ENCODE measurements at places on chromosomes 3 and 15.

DNA sequence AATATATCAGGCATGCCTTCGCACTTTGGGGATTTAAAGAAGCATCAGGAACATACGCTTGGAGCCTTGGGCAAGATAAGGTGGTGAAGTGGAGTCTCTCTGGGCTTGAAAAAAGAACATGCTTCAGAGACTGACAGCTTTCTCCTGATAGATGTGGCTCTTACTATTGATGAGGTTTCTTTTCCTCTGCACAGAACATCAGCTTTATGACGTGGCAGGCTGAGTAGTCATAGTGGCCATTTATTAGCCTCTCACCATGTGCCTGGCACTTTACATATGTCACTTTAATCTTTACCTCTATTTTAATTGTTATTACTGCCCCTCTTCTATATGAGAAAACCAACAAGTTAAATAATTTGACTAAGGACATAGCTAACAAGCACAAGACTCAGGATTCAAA lies 19.0 kb upstream of the LRRC58 start:
- DNase-seq: no peak

DNA sequence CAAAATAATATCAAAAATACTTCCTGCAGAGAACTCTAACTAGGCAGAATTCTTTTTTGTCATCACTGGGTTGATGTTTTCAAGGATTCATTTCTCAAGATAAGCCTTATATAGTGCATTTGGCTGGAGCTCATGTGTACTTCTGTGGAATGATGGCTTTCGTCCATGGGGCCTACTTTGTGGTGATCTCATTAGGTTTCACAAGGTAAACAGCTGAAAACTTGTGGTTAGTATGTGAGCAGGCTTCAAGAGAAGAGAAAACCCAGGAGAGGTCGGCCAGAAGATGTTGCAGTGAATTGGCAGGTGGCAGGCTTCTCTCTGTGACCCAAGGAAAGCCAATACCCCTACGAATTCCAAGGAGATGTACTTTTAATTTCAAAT lies 121.4 kb upstream of the PHLDB2 start:
- DNase-seq: no peak

- DNase-seq: no peak
Measured at GRCh38 chr3:177357352-177358090, 160.2 kb upstream of the TBL1XR1 start.

DNA sequence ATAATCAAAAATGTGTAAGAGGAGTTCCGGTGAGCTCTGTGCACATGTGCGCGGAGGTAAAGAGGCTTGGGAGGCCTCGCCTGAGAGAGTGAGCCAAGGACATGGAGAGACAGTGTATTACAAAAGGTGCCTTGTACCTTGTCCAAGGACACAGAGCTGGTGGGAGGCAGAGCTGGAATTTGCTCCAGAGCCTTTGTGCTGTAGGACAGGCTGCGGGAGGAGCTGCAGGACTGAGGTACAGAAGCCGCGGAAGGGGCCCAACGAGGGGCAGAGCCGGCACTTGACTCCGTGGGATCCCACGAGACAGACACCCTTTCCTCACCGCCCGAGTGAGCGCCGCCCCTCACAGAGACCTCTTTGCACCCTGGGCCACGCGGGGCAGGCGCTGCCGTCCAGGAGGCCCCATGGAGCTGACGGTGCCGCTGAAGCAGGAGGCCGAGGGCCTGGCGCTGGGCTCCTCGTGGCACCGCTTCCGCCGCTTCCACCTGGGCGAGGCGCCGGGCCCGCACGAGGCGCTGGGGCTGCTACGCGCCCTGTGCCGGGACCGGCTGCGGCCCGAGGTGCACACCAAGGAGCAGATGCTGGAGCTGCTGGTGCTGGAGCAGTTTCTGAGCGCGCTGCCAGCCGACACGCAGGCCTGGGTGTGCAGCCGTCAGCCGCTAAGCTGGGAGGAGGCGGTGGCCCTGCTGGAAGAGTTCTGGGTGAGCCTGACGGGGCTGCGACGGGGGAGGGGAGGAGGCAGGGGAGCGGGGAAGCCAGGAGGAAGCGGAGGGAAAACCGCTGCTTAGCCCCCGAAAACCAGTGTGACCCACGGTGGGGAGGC lies 68.7 kb downstream of the SLTM start:
- DNase-seq: no peak

DNA sequence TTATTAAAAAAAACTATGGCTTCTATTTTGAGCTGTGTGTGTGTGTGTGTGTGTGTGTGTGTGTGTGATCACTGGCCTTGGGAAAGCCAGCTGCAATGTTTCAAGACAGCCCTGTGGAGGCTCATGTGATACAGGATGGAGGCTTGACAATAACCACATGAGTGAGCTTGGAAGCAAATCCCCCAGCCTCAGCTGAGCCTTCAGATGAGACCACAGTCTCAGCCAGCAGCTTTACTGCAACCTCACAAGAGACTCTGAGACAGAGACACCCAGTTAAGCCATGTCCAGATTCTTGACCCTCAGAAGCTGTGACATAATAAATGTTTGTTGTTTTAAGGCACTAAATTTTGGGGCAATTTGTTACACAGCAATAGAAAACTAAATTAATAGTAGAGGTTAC lies 52.5 kb downstream of the GRK7 start:
- no peak for DNase-seq

GRCh38 chr3:10294030-10294586 lies 1.4 kb upstream of the GHRL start:
- no peak for DNase-seq

Data from type B pancreatic cell (in vitro differentiated cells).